ENCODE measurements at places on chromosomes 7 and 10.

- no peak for DNase-seq
Observed at GRCh38 chr10:17974505-17974904, 22.8 kb downstream of the SLC39A12 start.

GRCh38 chr7:141641876-141642275 lies 60.1 kb downstream of the DENND11 start:
- DNase-seq: no peak

DNA sequence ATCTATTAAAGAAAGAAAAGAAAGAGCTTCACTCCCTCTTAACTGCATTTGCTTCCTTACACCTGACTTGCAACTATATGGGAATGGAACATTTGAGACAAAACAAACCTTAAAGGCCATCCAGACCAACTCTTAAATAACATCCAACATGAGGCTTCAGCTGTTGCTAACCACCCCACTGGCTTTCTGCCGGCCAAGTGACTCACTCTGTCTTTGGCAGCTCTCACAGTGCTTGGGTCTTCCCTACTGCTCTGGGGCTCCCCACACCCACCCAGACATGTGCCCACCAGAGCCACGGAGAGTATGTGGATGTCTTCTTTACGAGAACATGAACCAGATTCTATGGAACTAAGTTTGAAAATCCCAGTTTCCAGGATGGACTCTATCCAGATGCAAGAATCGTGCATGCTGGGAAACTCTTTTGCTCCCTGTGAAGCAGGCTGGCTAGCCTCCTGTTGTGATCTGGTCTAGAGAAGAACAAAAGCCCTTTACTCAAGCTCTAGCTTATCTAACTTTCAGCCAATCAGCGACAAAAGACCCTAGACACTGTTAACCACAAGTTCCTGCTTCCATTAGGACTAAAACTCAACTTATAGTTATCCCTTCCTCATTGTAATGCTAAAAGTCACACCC lies 245.7 kb downstream of the TCERG1L start:
- DNase-seq: no peak

- no peak for DNase-seq
Observed at GRCh38 chr7:27398851-27399250, 156.2 kb downstream of the EVX1 start.

DNA sequence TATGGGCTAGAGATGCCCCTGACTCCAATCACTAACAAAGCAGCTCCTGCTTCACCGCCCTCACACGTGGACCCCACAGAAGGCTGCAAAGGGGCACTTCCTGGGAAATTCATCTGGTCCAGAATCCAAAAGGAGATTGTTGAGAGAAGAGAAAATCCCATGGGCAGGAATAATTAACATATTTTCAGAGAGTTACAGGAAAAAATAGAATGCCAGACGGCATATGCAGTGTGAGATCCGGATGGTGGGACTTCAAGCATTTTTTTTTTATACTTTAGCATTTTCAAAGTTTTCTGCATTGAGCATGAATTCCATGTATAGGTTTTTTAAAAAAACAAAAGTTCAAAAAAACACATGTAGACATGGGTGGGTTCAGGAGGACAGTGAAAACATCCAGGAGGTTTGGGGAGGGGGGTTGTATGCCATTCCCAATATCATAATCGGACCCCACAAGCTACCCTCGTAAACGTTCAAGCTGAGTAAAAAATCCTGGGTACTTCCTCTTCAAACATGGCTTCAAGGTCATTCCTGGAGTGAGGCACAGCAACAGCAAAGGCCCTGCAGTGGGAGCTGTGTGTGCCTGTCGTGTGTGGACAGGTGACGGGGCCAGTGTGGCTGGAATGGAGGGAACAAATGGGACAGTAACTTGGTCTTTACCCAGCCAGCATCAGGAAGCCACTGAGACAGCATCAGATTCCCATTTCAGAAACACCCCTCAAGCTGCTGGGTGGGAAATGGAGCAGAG lies 128.1 kb downstream of the SLIT1 start:
- DNase-seq: no peak

DNA sequence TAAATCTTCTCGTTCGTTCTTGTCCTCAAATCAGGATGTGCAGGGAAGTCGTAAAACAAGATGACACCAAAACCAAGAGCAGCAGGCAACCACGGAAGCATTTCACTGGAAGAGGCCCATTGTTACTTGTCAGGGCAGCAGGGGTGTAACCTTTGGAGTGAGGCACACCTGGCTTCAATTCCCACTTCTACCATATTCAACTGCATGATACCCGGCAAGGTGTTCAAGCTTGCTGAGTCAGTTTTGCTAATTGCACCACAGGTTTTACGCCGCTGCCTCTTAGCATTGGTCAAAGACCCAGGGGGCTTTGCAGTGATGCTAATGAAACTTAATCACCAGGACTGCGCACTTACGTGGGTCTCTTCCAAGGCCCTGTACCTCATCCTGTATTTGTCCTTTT lies 50.0 kb upstream of the PTER start:
- no peak for DNase-seq

- DNase-seq: no peak
Observed at GRCh38 chr10:22329150-22329549, 8.3 kb downstream of the BMI1 start.

DNA sequence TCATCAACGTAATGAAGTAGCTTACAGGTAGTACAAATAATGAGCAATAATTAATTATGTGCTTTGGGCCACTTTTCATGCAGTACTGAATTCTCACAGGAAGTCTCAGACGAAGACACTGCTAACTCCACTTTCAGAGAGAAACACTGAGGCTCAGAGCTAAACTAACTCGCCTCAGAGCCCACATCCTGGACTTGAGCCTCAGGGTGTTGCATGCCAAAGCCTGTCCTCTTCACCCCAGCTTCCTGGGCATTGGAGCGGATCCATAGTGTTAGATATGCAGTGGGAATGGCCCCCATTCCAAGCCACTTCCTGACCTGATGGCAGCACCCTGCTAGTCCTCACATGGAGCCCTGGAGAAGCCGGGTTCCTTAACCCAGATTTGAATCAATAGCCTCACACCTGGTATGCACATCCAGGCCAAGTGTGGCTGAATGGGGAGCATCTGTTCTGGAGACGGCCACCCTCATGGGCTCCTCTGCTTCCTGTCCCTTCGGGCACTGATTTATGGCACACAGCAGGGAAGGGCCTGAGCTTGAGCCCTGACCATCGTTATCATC lies 265.1 kb upstream of the ZNF32 start:
- DNase-seq: no peak

- DNase-seq: no peak
Observed at GRCh38 chr10:95328013-95328412, 37.2 kb upstream of the PDLIM1 start.

DNA sequence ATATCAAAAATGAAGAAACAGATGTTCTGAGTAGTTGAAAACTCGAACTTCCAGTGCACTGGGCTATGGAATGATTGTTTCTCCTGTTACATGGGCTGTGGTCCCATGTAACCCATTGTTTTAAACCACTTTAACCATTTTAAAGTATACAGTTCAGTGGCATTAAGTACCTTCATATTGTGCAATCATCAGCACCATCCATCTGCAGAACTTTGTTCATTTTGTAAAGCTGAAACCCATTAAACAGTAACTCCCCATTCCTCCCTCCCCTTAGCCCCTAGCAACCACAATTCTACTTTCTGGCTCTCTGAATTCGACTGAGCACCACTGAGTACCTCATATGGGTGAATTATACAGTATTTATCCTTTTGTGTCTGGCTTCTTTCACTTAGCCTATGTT lies 217.4 kb downstream of the LRMDA start:
- no peak for DNase-seq

DNA sequence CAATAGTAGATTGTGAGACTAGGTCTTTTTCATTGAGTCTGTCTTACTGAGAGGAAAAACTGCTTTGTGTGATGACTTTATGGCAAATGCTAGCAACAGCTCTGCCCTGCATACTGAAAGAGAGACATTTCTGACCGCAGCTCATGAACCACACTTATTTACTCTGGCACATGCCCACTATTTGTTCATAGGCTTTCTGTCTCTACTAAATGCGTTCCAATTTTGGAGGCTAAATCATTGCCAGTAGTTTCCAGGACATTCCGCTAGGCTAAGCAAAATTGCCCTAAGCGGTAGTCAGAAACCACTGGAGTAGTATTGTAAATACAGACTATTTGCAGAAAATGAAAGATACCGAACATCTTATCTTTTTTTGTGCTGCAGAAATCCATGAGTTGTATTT lies 55.6 kb upstream of the DLX6 start:
- DNase-seq: no peak

GRCh38 chr10:43390759-43391158 lies 18.2 kb downstream of the HNRNPF start:
- no peak for DNase-seq

GRCh38 chr10:52627279-52627678 lies 145.3 kb downstream of the MBL2 start:
- DNase-seq: no peak

DNA sequence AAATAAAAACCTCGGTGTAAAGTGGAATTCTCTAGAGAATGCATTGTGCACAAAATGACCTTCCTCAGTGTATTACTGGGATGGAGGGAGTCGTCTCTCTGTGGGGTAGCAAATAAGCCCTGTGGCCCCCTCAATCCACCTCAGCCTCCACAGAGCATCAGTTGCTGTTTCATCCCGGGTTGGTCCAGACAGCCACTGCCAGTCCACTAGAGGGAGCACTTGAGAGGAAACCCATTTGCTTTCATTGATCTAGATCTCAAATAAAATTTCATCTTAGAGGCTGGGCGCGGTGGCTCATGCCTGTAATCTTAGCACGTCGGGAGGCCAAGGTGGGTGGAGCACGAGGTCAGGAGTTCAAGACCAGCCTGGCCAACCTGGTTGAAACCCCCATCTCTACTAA lies 1128.7 kb downstream of the CNTNAP2 start:
- DNase-seq: no peak

DNA sequence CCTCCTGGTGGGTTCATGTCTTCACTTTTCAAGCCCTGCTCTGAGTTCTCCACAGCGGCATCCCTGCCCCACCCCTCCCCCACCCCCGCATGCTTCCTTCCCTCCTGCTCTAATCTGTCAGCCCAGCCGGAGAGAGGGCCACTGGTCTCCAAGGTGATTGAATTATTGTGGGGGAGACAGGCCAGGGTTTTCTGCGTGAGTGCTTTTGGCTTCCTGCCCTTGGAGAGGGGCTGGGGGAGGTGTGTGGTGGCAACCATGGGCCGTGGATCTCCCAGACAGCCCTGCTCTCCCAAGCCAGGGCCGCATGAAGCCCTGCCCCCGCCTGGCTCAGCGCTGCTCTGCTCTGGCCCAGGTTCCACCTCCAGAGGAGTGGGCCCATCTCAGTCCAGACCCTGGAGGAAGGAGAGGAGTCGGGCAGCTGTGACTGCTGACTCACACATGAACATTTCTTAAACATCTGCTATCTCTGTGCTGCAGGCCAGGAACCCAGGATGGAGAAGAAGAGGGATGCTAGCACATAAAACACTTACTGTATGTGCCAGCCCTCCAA lies 109.9 kb downstream of the ZMIZ1 start:
- no peak for DNase-seq

- DNase-seq: no peak
Observed at GRCh38 chr7:24964191-24964590, 15.8 kb downstream of the OSBPL3 start.

DNA sequence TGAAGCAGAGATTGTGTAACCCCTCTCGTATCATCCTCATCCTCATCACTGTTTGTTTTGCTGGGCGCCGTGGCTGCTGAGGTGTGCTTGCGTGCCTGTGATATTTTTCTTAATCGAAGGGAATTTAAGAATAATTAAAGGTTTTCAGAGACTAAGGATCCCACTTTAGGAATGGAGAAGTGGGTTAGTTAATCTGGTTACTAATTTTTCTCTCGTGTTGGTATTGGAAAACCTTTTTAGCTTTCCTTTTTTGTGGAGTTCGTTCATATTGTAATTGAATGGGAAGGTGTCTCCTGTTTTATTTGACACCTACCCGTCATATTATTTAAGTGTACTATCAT lies 1.3 kb downstream of the UBN2 start:
- no peak for DNase-seq

DNA sequence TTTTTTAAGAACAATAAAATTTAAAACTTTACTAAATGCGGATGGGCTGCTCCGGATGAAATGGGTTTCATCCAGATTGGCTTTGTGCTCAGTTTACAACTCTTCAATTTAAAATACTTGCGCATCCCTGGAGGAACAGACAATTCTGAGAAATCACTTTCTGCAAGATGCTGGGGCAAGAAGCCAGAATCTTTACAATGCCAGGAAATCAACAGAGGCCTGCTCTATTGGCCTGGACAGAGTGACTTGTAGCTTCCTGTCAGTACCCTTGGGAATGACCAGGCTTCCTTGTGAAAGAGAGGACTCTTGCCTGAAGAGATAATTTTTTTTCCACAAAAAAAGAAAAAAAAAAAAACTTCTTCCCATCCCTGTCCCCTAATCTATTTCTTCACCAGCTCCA lies 3.9 kb upstream of the FAM13C start:
- no peak for DNase-seq

GRCh38 chr7:87336136-87336535 lies 9.3 kb upstream of the CROT start:
- DNase-seq: no peak

DNA sequence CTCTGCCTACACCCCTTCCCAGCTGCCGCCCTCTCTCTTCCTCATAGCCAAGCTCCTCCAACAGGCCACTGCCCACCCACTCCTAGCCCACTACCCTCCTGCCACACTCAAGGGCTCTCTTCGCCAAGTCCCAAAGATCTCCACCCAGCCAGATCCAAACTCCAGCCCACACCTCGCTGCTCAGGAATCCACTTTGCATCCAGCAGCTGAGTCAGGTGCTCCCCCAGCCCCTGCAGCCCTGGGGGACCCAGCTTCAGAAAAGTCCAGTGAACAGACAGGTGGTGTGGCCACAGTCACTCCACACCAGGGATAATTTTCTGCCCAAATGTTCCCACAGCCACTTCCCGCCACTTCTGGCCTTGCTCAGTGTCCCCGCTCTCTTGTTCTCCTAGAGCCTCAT lies 10.9 kb downstream of the OGDHL start:
- DNase-seq: no peak

DNA sequence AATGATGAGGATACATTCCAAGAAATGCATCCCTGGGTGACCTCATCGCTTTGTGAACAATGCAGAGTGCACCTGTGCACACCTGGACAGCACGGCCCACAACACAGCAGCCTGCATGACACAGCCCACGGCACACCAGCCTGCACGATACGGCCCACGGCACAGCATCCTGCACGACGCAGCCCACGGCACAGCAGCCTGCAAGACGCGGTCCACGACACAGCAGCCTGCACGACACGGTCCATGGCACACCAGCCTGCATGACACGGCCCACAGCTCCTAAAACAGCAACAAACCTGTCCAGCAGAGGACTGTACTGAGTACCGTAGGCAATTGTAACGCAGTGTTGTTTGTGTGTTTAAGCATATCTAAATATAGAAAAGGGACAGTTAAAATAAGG lies 134.7 kb upstream of the PPP2R2D start:
- DNase-seq: no peak

DNA sequence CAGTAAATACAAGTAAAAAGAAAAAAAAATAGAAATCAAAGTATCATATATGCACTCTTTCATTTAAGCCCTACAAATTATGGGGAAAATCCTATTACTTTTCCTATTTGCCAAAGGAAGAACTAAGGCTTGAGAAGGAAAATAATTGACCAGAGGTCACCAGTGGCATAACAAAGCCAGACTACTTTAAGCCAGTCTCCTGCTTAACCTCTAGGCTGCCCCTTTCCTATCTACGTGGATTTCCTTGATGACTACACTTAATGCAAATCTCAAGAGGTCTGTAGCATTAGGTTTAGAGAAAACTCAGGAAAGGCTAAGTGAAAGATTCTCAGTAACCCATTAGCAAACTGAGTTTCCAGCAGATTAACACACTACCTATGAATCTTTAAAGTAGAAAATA lies 49.8 kb downstream of the TPK1 start:
- no peak for DNase-seq

- no peak for DNase-seq
Observed at GRCh38 chr7:131722371-131722770, 165.9 kb upstream of the PODXL start.
